Foreskin melanocyte (primary cell): ENCODE measurements at places on chromosomes 6 and 20.

DNA sequence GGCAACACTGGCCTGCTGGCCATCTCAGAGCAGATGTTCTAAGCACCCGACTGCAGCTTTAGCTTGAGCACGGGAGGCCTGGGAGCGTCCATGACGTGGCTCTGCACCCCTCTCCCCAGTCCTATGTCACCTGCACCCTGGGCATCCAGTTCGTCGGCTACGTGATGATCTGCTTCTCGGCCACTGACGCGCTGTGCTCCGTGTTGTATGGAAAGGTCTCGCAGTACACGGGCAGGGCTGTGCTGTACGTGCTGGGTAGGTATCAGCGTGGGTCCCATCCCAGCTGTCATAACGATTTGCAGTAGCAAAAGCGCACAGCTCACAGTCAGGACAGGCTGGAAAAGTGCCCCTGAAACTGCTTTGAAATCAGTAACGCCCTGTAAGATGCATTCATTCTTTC is 14.7 kb downstream of the UNC93A start:
- DNase-seq = no peak

DNA sequence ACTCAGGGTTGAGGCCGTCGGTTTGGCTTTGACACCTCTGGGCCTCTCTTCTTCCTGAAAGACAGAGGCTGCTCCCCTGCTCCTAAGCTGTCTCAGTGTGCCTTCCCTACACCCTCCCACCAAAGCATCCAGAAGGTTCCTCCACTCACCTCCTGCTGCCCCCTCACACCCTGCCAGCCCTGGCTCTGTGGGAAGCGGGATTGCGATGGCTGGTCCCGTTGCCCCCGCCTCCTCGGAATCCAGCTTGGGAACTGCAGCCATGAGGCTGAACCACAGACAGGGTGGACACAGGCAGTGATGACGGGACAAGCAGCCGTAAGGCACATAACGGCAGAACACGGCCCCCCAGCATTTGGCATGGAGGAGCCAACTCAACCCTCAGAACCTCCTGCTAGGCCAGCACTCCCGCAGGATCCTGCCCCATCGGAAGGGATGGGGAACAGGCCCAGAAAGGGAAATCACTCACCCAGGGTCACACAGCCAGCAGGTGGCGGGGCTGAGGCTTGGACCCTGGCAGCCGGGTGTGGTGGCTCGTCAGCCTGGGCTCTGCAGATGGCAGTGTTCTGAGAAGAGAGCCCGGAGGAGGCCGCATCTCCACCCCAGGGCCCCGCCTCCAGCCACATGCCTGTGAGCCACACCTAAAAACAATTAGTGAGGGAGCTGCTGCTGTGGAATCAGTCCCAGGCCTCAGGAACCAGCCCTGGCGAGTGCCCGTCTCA is 139.6 kb downstream of the PHACTR3 start:
- DNase-seq = no peak

- no peak for DNase-seq
Measured at GRCh38 chr20:51687108-51687507, 81.1 kb downstream of the ATP9A start.

DNA sequence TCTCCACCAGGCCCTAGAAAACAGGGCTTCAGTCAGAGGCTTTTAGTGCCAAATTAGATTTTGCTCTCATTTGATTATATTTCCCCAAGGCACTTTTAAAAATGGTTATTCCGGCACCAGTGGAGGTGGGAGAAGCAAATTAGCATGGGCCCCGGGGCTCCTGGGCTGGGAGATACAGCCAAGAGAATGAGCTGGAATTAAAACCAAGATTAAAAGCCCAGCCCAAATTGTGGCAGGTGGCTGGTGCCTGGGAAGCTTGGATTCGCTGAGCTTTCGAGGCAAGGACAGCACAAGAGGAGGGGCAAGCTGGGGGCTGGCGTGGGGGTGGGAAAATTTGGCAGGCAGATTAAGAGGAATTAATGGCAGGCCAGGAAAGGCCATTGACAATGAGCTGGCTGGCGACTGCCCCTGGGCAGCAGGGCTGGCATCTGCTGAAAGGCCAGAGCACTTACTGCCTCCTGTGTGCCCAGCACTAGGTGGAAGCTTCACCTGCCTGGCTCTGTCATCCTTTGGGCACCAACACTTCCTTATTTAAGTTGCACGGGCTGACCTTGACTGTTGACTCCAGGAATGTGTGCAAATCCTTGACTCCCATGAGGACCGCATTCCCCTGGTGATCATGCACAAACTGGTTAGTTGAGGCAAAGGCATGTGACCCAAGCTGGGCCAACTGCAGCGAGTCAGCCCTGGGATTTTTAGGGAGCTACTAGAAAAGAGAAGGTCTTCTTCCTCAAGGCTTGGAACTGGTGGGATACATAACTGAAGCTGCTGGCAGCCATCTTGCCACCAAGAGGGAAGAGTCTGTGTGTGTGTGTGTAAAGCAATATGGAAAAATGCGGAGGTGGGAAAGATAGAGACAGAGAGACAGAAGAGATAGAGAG is 76.1 kb downstream of the SULF2 start:
- DNase-seq = no peak

DNA sequence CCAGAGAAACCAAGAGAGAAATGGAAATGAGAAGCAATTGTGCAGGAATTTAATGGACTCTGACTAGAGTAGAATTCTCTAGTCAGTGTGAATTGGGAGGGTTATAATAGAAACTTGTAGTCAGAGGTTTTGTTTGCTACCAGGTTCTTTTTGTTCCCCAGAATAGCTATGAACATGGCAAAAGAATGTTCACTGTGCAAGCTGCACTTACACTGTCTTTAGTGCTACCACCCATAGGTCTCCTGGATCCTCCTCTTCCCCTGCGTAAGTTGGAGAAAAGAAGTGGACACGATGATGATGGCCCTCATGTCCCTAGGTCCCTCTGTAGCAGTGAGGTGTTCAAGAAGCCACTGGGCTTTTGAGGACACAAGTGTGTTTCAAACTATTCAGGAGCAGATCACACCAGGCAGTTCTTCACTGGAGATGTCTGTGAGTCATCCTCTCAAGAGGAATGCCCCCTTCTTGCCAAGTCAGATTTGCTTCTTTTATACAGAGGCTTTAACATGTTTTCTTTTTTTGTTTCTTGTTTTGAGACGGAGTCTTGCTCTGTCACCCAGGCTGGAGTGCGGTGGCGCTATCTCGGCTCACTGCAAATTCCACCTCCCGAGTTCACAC is 47.6 kb upstream of the SMIM8 start:
- no peak for DNase-seq

GRCh38 chr6:105604587-105604884 is 201.7 kb upstream of the PREP start:
- no peak for DNase-seq

- no peak for DNase-seq
Measured at GRCh38 chr6:96898241-96898851, 655 bp upstream of the NDUFAF4 start.

- DNase-seq = no peak
Measured at GRCh38 chr6:11828262-11828870, 49.8 kb upstream of the ADTRP start.

DNA sequence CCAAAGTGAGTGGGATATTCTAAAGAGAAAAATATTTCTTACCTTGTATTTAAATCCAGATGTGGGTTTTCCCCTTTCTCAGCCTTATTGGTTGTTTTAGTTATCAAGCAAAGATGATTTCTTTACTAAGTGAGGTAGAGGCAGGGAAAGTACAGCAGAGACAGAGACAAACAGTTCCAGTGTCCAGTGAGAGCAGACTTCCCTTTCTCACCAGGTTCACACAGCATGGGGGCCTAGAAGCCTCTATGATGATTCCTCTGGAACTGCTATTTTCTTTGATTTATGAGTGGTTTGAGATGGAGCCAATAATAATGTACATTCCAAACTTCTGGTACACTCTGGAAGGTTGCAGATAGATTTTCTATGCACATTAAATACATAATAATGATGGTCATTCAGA is 234.0 kb upstream of the MARCKS start:
- no peak for DNase-seq

GRCh38 chr6:119259027-119259426 is 90.5 kb downstream of the MAN1A1 start:
- no peak for DNase-seq

DNA sequence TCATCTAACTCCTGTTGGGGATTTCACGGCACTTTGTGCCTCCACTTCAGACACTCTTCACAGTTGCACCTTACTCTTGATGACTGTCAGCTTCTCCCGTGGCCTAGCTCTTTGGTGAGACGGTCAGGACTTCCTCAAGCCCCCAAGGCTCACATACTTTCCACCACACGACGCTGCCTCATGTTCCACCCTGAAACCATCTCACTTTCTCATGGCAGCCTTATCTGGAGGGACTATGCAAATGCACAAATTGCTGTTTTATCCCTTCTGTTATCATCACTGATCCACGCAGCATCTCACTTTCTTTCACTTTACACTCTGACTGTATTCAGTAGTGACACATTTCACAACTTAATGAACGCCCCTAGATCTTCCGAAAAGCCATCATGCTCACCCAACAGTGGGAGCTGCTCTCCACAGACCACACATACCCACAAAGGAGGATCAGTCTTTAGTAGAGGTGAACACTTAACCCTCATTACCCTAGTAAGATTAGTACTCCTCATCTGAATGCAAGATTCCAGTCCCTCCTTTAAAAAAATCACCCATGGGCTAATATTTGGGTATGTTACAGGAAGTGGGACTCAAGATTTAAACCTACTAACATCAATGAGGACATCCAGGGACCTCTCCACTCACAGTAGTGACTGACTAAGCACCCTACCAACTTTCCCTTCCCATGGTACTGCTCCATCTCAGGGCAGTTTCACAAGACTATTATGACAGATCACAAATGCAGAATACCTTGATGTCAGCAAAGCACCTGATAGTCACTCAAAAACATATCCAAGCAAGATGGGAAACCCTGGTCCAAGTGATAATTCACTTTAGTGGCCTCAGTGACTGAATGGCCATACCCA is 35.4 kb downstream of the FYN start:
- no peak for DNase-seq

- no peak for DNase-seq
Measured at GRCh38 chr6:121965739-121966138, 433.7 kb upstream of the HSF2 start.

DNA sequence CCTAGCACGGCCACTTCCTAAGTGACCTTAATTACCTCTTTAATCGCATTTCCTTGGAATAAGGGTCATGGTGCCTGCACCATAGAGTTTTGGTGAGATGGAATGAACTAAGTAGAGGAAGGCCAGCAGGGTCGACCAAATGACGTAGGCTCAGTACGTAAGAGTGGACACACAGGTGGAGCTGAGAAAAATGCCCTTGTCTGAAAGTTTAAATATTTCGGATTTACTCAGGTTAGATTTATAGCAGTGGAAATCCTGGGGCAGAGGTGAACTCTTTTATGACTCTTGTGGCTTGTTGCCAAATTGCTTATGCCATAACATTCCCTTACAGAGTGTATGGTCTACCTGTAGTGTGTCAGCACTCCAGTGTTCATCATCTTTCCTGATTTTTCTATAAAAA is 23.6 kb upstream of the BTBD3 start:
- DNase-seq = no peak

- DNase-seq = no peak
Measured at GRCh38 chr20:56163806-56164205, 84.7 kb upstream of the MC3R start.

GRCh38 chr6:107778265-107778664 is 45.8 kb downstream of the SCML4 start:
- DNase-seq = no peak
